ENCODE measurements at places on chromosomes 12 and 14.
A peak's percentile ranks its signal among the peaks of the same experiment; 100 is the strongest.

DNA sequence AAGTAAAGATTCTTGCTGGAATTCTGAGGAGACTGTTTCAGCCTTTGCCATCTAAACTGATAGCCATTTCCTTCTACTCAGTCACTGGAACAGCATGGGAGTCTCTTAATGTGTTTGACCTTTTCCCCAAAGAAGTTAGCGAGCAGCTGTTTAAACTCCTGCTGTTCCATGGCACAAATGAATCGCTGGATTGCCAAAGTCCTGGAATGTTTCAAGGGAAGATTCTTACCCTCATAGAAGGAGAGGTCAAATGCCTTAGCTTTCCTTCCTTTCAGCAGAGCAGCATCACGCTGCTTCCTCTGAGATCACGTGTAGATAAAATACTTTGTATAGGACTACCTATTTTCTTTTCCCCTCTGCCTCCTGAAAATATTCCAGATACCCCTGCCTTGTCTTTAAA is 10.5 kb upstream of the NR2C1 start:
- no peak for DNase-seq

DNA sequence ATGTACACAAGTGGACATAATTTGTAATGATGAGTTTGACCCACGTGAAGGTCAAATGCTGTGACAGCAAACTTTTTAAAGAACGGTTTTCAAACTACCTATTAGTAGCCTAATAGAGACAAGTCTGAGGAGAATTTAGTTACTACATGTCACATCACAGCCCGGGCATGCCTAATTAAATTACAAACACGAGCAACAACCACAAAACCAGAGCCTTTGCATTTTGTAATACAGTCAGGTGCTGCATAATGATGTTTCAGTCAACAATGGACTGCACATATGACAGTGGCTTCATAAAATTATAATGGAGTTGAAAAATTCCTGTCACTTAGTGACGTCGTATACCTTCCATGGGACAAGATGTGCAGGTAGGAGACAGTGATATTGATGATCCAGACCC is 274.5 kb downstream of the DACT1 start:
- no peak for DNase-seq

DNA sequence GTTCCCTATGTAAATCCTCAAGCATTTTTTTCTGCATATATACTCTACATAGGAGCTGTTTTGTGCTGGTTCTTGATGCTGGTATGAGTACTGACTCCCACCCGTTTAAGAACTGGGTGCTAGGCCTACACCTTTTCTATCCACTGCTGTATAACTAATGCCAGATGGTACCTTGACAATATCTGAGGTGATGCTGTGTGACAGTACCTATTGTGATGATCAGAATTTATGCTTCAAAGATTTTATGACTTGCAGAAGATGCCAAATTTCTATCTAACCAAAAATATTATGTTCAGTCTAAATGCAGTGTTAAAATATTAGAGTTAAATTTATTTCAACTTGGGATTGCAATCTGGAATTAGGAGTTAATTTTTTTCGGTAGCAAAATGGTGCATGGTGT is 272.3 kb upstream of the NOVA1 start:
- no peak for DNase-seq

DNA sequence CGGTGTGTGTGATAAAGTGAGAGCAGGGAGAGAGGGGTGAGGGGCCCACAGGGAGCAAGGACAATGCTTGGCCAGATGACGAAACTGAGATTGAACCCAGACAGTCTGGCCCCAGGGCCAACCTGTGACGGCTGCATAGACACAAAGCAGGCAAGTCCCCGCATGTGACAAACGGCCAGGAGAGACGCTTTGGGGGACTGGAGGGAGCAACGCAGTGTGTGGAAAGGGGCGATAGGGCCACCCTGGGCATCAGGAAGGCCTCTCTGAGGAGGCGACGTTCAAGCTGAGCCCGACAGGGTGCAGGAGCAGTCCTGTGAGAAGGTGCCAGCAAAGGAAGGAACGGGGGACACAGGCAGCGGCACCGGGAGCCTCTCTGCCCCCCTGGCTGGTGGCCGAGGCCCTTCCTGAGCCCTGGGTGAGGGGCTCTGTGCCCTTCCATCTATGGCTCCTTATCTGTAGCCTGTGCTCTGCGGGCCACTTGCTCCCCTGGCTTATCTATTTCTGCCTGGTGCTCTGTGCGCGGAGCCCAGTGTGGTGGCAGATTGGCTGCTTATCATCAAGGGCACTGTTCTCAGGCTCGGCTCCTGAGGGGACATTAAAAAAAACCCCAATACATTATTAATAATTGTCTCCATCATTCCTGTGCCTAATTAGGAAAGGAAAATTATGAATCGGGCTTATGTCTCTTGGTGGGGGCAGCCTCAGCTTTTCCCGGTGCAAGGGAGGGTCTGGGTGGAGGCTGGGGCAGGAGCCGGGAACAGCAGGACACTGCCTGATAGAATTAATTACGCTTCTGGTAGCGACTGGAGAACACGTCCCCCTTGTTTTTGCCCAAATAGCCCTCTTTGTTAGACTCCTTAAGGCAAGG is 39.8 kb downstream of the PRIMA1 start:
- no peak for DNase-seq

DNA sequence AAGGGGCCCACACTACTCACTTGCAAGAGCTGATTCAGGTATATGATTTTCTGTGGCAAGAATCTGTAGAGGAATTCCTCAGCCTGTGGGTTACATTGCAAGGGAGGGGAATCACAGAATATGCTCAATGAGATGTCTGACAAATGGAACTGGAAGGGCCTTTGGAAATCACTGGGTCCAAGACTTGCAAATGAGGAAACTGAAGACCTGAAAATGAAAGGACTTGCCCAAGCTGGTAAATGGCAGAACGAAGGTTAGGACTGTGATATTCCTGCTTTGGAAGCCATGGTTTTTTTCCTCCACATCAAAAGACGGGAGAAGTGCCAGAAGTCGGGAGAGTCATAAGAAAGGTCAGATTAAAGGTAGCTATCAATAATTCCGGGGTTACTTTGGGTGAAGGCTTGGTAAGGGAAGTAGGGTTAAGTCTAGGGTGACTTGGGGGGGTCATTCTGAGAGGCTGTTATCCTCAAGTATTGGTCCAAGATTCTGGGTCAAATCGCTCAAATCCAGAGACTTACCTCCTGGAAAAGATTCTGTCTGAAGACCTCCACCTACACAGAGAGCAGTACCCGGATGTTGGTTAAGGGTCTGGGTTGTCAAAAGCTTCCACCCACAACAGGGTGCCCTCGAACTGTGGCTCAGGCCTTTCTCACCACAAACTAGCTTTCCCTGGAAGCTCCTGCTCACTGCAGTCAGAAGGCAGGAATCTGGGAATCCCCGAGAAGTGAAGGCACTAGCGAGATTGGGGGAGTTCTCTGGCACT is 539 bp downstream of the PSME2 start:
- DNase-seq = no peak

- no peak for DNase-seq
Measured at GRCh38 chr12:20808521-20808920, 2.0 kb upstream of the SLCO1B3 start.

GRCh38 chr14:41986083-41986645 is 379.5 kb downstream of the LRFN5 start:
- no peak for DNase-seq

DNA sequence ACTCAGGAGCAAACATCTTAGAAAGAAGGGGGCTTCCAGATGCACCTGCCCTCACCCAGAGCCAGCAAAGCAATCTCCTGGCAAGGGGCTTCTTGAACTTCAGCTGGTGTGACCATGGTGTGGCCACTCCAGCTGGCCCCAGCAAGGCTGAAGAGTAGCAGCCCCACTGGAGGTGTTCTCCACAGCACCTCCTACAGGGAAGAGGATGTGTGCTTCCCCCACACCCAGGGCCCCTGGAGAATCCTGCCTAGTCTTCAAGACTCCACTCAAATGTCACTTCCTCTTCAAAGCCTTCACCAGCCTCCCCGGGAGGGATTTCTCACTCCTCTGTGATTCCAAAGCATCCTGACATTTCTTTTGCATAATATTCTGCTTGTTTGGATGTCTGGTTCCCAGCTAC is 8.5 kb downstream of the RAB15 start:
- DNase-seq = no peak

DNA sequence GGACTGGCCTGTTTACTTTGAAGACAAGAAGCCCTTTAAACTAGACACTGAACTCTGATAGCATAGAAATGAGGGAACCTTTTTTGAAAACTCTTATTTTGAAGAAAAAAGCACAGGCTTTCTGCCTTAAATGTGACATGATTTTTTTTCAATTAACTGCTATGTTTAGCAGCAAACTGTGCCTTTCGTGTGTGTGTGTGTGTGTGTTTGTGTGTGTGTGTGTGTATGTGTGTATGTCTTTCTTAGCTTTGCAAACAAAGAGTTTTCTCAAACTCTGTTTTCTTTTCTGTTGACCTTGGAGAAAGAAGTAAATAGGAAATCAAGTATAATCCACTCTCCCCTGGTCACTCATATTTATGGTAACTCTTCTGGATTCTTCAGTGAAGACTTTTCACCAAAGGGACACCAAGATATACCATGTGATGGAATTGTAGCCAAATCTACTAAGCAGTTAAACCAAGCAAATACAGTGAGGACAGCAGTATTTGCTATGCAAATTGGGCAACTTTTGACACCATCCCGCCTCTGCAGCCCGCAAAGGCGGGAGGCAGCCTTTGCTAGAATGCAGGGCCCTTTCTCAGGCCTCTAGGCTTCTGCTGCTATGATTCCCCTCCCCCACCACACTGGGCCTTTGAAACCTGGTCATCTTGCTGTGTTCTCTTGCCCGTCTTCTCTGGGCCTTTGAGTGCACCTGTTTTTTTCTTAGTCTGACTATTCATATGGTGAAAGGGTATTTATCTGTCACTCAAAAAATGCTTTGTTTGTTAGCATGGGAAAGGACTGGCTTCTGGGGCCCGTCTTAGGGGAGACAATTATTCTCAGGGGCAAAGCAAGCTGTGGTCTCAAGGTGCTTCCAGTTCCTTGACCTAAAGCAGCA is 107.9 kb downstream of the MYRFL start:
- DNase-seq = no peak

DNA sequence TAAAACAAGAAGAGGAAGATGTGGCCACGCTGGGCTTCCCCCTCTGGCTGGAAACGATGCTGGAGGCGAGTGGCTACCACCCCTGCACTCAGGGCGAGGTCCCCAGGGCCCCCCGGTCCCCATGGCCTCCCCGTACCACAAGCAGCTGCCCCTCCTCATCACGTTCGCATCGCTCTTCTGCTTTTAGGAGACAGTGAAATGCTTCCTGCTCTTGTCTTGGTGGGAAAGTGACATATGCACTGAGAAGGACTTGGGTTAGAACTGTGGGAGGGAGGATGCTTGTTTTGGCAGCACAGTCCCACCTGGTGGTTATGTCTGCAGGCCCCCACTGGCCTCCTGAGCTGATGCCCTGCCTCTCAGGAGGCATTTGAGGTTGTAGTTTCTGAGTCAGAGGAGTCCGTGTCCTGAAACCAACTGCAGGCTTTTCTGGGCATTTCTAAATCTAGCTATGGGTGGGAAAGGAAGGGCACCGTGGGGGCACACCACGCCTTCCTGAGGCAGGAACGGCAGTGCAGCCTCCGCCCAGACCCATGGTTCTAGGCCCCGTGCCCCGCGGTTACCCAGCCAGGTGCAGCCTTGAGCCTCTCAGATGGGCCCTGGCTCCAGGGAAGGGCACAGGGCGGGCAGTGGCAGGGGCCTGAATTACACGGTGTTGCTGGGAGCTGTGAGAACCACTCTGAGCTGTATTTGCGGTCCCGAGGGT is 139.3 kb downstream of the ADGRD1 start:
- no peak for DNase-seq

DNA sequence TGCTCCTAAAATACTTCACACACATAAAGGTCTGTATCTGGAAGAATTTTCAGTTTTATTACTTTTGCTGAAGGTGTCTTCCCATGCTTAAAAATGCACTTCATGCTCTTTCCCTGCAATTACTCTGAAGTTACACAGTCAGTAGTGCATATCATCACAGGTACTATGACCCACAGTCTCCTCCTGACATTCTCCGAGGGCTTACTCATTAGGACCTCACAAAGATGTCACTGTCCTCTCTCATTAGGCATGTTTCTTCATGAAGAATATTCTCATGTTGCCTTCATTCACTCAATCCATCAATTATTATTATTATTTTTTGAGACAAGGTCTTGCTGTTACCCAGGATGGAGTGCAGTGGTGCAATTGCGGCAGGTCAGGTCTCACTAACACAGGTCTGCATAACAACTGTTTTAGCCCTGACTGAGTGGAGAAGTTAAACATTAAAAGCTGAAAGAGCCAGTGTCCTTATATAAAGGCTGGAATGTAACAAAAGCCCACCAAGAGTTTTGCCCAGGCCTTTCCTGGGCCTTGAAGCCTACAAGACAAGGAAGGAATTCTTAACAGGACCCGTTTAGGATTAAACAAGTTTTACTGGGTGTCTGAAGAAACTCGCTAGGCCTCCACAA is 119.5 kb upstream of the WSCD2 start:
- DNase-seq = no peak

GRCh38 chr12:116609319-116610114 is 50.3 kb downstream of the MAP1LC3B2 start:
- peak; percentile 14 for DNase-seq

DNA sequence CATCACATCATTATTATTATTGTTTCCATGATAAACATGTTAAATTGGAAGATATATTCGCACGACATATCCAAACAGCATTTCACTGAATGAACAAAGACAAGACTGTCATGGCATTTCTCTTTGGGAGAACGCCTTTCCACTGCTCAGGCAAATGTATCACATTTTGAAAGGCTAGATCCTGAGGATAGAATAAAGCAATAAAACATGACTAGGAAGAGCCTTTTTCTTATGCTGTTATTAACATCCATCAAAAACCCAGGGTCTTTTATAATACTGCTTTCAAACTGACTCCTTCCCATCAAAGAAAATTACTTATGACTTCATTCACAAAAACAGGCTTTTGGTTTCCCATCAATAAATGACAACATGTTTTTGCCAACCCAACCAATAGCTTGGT is 630.9 kb downstream of the TMTC2 start:
- no peak for DNase-seq

DNA sequence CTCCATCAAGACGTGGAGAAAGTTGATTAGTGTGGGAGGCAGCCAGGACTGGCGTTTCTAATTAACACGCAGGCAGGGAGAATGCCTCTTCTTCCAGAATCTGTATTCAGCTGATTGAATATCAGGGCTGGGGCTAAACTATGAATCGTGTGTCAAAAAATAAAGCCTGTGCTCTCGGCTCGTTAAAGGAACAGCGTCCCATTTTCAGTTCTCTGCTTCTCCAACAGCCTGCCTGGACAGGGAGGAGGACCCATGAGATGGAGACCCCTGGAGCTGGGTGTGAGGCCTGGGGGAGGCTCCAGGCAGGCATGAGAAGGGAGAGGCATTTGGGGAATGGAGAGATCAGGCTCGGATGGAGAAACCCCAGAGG is 28.6 kb upstream of the LHX5 start:
- no peak for DNase-seq

Measured in T-helper 17 cell (primary cell).